ENCODE measurements at places on chromosomes 12 and 14.

GRCh38 chr12:70074510-70074909 is 168.7 kb upstream of the CNOT2 start:
- no peak for DNase-seq

- DNase-seq: no peak
Measured at GRCh38 chr12:21813125-21813524, 38.6 kb upstream of the KCNJ8 start.

- DNase-seq: no peak
Measured at GRCh38 chr12:24975425-24975824, 26.5 kb upstream of the BCAT1 start.

- no peak for DNase-seq
Measured at GRCh38 chr12:54154681-54155186, 34.1 kb downstream of the SMUG1 start.

DNA sequence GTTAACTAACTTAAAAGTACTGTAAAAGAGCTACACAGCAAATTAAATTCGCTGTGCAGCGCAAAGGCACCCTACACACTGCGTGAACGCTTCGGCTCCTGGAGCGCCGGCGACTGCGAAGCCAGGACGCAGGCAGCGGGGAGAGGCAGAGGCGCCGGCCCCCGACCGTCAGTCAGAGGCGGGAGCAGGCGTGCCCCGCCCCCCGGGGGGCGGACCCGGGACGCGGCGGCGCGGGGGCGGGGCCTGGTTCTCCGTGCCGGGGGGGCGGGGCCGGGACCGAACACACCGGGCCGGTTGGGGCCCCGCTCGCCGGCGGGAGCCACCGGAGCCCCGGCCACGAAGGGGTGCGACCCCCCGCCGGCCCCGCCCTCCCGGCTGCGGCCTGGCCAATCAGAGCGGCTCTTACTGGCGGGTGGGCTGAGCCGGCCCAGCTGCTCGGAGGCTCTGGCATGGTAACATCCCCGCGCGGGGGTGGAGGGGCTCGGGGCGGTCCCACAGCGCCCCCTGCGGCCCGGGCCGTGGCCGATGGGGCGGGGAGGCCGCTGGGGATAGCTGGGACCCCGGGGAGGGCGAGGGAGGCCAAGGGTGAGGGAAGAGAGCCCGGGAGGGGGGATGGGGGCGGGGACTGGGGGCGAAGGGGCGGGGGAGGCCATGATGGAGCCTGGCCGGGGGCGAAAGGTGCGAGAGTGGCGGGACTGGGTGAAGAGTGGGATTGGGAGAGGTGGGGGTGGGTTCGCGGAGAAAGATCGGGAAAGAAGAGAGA is at the start of gene PRPF40B:
Gene PRPF40B (plus strand): TSS at position 420 of the 763 bp plus-strand sequence. CDS start 30 bp downstream, at position 450.
- peak; percentile 79 for DNase-seq

DNA sequence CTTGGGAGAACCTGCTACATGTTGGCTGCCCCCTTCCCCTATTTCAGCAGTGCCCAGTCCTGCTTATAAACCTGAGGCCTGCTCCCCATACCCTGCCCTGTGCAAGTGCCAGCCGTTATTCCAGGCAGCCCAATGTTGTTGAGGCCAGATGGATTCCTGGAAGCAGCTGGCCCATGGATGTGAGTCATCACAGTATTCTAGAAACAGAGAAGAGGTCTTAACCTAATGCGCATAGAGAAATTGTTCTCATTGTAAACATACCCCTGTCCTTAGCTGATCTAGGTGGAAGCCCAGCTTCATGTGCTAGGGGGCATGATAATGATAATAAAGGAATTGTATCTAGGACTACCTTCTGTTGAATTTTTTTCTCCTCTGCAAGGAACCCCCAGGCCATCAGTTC is 69.7 kb downstream of the TSPAN11 start:
- no peak for DNase-seq

- DNase-seq: peak; percentile 47
Measured at GRCh38 chr12:43835656-43836474, at the start of gene TMEM117. TMEM117 (plus strand) TSS chr12:43836081.

Measured in stimulated activated CD4-positive, alpha-beta T cell treated with anti-CD3 and anti-CD28 coated beads, Interleukin-15, amount 100 ng/mL, for 1 hour (primary cell).